ENCODE measurements at places on chromosomes 11 and 22.

DNA sequence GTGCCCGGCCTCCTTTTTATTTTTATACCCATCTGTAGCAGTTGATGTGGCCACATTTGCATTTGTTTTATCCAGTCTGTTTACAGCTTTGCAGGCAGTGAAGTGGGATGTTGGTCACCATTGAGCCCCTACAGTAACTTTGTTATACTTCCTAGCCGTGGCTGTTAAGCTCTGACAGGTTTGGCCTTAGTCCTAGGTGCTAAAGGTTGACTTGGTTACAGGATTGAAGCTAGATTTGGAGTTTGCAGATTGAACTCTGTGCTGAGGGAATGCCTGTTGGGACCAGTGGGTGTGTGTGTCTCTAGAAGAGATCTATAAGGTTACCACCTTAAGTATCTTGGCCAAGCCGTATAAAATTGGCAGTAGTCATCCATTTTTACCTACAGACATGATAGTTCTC, 91.2 kb downstream of the PPP6R3 start:
- DNase-seq: no peak

- no peak for DNase-seq
Observed at GRCh38 chr22:30841273-30841672, 127.3 kb downstream of the MORC2 start.

GRCh38 chr22:48444320-48445112, 1383.2 kb downstream of the BRD1 start:
- no peak for DNase-seq

DNA sequence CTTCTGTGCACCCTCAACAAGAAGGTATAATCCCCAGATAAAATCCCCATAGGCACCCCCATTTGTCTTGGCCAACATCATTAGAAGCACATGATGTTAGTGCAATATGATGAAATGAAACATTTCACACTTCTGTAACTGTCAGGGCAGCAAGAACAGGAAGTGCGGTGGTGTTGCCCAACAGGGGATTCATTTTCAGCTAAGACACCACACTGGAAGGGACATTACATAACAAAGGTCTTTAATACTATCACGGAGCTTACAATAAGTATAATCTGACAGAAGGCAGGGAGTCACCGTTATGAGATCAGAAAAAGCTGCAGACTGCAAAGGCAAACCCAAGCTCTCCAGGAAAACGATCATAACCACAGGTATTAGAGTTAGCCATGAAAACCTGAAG, 2.0 kb downstream of the OR52W1 start:
- no peak for DNase-seq

DNA sequence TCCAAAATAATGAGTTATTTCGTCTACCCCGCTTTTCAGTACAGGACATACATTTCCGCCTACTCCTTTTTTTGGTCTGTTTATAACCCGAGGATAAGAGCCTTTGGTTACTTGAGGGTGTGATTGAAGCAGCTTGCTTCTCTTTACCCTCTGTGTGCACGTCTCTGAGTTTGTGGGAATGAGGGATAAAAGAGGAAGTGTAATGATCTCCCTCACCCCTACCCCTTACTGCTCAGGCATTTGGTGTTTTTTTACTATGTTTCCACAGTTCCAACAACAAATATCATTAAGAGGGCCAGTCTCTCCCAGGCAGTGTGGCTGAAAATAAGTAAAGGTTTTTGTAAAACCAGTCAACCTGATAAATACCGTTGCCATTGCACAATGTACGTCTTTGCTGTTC, 83.2 kb upstream of the GAL start:
- DNase-seq: no peak

DNA sequence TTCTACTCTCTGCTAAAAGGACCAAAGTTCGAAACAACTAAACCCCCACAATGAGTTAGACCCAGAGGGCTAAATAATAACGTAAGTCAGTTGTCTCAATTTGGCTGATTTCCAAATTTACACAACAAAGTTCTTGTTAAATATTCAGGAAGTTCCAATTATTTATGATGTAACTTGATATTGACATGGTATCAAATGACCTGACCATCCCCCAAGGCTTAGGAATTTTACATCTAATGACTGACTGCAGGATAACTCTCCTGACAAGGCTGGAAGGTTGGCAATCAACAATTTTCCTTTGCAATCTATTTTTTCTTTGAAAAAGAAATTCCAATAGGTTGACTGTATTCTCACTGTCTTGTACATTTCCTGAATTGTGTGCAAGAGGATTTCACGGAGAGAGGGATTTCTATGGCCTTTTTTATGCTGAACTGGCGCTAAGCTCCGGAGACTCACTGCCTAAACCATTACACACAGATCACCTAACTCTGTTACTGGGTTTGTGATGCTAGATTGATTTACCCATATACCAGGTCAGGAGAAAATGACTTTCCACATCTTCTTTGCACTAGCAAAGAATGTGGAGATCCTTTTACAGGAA, 9.6 kb upstream of the CDON start:
- DNase-seq: no peak

GRCh38 chr22:38865201-38866023, 6.6 kb downstream of the CBX6 start:
- DNase-seq: no peak

GRCh38 chr11:63564056-63564774, 1.0 kb upstream of the PLAAT2 start:
- no peak for DNase-seq
